ENCODE measurements at places on chromosomes 16 and 17. TPM values are rescaled to one million over a fixed set of nuclear protein-coding genes. Genes with fewer than 3 reads are reported as not detected.
A peak's percentile ranks its signal among the peaks of the same experiment; 100 is the strongest.

DPEP2 gene
- 0.23 TPM for total RNA-seq

PRR15L gene
- not detected for total RNA-seq

DNA sequence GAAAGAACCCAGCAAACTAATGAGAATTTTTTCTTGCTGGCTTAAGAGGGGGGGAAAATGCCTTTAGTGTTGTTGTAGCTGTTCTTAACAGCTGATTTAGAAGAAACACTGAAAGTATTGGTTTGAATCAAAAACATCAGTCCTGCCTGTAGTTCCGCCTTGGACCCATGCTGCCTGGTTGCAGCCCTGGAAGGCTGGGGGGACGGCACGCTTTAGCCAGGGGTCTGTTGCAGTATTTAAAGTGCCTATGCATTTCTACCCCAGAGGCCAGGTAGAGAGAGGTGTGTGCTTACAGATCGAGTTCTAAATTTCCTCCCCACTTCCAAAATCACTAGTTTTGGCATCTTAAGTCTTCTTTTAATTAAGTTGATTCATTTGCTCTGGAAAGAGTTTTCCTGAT, 201.9 kb downstream of the CCDC182 start:
- DNase-seq = no peak

ZFHX3 gene
- 13.6 TPM for total RNA-seq

DNA sequence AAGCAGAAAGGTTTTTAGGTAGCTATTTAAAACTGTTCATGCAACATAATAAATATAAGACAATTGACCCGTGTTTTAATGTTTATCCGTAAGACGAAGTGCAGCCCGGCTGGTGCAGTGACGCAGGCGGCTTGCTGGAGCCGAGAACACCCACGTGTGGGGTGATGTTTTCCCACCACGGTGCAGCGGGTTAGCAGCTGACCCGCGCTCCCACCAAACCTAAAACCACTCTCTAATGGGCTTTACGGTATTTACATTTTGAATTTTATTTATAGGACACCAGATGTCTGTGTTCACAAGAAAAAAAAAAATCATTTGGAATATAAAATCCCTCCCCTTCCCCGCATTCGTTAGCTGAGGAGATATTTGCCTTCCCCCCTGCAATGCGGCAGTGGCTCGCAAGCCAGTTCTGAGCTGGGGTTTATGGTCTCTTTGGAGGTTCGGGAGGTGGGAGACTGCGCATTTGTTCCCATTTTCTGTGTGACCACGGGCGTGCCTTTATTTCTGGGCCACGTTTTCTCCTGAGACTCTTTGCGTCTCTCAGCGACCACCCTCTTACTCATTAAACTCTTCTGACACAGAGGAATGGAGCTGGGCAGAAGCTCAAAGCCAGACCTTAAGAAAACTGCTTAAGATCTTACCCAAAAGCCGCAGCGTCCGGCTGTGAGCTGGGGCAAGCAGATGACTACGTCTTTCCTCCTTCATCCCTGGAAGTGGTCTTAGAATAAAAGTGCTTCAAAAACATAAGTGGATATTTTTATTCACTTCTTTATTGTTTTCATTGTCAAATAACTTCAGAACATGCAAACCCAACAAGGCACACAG, 301.1 kb downstream of the IRF8 start:
- no peak for DNase-seq

DNA sequence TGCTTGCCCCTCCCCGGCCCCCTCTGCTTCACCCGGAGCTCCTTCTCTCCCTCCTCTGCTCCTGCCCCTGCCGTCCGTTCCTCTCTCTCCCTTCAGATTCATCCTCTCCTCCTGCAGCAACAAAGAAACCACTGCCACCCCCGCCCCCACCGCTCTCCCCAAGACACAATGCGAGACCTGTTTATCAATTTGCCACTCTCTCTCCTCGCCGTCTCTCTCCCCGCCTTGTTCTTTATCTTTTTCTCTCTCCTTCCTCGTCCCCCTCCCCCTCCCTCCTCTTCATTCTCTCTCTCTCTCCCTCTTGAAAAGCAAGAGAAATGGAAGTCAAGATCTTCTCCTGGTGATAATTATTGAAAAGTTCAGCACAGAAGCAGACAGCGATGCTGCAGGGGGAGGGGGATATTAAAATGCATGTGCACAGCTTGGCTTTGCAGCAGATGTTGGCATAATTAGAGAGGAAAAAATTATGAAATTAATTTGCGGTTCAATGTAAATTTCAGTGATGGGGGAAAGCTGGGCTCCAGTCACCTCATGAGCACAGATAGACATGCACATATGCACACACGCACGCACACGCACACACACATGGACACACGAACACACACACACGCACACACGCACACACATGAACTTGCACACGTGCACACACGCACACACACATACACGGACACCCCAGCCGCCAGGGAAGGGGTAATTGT, 58.1 kb upstream of the CBFA2T3 start:
- no peak for DNase-seq

DNA sequence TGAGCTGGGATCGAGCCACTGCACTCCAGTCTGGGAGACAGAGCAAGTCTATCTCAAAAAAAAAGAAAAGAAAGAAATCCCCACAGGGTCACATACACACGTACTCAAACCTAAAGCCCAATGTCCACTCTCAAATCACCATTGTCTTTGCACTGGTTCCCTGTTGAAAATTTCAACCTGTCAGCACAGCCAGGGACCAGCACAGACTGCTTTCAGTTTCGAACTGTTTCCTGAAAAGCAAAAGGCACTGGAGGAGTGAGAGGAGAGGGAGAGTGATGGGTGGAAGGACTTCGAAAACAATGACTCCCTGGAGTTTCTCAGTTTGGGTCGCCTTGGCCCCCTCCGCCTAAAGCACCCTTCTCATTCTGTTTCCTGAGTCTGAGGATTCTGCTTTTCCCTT, 9.0 kb upstream of the CD300C start:
- no peak for DNase-seq

GRCh38 chr16:75385507-75386152, 47.7 kb downstream of the CFDP1 start:
- DNase-seq = peak; percentile 76

RANGRF gene
- 19.9 TPM for total RNA-seq

- no peak for DNase-seq
Observed at GRCh38 chr17:61248399-61248798, 151.2 kb upstream of the TBX2 start.

DNA sequence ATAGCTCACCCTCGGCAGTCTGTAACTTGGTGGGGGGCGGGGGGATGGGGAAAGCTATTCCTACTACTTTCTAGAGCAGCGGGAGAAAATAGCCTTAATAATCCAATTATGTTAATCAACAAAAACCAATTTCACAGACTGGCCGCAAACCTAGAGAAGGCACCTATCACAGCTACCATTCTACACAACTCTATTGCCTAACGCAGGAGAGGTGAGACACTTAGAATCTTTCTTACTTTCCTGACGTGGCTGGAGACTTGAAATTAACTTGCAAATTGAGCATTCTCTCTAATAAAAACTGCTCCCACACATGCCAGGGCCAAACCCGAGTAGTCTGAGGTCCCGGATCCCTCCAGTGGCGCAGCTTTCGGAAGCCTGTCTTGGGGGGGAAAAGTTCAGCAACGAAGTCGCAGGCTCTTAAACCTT, 794 bp downstream of the SMG6 start:
- no peak for DNase-seq

DNA sequence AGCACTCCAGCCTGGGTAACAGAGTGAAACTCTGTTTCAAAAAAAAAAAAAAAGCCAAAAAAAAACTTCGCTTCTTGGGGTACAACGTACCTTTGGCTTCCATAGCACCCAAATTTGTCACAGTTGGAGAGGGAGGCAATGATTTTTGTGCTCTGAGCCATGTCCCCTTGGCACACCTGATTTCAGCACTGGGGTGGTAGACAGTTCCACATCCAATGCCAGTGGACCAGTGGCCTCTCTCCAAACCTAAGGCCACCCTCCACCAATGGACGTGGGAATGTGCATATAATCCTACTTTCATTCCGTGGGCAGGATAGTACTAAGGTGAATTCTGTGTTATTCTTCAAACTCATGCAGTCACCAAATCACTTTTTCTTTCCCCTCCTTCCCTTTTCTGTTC, 47.5 kb downstream of the SALL1 start:
- DNase-seq = no peak

TMC7 gene
- total RNA-seq = 2.7 TPM

- no peak for DNase-seq
Observed at GRCh38 chr17:55442953-55443683, 21.5 kb upstream of the MMD start.

DNA sequence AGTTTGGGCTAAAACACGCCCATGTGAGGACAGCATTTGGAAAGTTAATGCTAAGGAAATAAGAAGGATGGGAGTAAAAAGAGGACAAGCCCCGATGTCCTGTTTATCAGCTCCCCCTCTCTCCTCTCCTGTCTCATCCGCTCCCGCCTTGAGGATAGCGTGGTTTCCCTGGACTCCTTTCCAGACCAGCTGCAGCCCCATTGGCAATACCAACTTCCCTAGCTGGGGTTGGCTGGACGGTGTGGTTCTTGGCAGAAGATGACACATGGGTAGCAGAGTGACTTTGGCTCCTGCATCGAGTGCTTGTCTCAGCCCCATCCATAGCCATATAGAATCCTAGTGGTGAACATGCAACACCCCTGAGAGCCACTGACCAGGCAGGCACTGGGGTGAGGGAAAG, 185.9 kb downstream of the CCDC182 start:
- no peak for DNase-seq

GRCh38 chr16:64857411-64857810, 264.5 kb downstream of the CDH11 start:
- no peak for DNase-seq

- DNase-seq = no peak
Observed at GRCh38 chr17:41956522-41956921, 10.1 kb upstream of the CNP start.

SULT1A4 gene
- 5.5 TPM for total RNA-seq

PHAF1 gene
- 18.3 TPM for total RNA-seq

SPATA33 gene
- total RNA-seq = 8.3 TPM

DNA sequence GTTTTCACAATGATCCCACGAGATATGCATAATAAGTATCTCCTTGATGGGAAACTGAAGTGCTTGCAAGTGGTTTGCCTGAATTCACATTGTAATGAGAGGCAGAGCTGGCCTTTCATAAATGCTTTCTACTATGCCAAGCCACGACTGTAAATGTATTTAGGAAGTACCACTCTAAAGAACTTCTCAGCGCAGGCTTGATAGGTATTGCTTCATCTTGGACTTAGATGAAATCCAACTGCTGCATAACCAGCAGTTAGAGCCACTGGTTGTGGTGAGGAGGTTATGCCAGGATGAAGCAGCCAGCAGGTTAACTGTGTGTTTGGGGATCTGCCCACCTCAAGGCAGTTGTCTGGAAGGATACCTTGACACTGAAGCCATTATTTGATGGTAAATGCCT, 26.8 kb downstream of the MARCHF10 start:
- no peak for DNase-seq

- no peak for DNase-seq
Observed at GRCh38 chr17:60802377-60802776, 124.7 kb downstream of the BCAS3 start.

SCN4A gene
- not detected for total RNA-seq

DNA sequence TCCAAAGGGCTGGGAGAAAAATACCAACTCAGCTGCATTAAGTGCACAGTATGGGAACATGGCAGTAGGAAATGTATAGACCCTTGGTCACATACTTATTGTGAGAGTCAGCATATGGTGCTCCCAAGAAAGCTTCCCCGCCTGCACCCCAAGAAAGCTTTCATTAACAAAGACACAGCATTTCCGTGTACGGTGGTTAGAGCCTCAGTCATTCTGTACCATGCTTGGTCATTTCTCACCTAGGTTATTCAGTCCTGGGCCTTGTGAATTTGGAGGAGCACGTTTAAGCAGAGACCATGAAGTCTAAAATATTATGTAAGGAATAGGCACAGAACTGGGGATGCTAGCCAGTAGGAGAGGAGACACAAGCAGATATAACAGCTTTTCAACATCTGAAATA, 56.1 kb downstream of the ESRP2 start:
- DNase-seq = no peak

GRCh38 chr17:37740915-37741314, 3.9 kb downstream of the HNF1B start:
- no peak for DNase-seq

DNA sequence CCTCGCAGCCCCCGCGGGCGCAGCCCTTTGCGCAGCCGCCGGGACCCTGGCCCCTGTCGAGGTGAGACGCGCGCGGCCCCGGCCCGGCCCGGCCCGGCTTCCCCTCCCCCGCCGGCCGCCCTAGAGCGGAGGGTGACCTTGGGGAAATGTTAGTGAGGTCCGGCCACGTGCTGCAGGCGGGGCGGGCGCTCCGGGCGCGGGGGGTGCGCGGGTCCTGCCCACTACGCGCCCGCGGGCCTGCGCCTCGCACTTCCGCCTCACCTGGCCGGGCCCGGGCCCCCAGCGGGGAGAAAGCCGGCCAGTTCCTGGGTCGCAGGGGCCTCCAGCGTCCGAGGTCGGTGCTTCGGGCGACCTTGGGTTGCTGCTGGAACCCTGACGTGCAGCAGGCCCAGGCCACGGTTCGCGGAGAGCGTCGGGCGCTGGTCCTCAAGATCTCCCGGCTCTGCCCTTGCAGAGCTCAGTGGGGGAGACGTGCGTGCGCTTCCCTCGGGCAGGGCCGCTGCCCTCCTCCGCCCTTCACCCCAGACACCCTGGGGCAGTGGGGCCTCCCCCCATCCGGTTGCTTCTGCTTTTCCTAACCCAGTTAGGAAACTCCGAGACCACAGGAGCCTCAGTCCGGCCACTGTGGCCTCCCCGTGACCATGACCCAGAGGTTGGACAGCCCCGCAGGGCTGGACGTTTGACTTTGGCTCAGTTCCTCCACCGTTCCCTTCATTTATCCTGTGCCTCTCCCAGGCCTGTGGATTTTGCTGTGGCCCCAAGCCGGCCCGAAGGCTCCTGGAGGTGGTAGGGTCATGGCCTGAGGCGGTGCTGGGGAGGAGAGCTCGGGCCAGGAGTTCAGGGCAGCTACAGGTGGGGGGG, 791 bp downstream of the MCRIP2 start:
- DNase-seq = no peak

PPP1R27 gene
- total RNA-seq = not detected

GRCh38 chr17:74210191-74211140, 2.9 kb upstream of the TTYH2 start:
- DNase-seq = no peak

- no peak for DNase-seq
Observed at GRCh38 chr16:74073456-74073855, 223.2 kb upstream of the PSMD7 start.

DNA sequence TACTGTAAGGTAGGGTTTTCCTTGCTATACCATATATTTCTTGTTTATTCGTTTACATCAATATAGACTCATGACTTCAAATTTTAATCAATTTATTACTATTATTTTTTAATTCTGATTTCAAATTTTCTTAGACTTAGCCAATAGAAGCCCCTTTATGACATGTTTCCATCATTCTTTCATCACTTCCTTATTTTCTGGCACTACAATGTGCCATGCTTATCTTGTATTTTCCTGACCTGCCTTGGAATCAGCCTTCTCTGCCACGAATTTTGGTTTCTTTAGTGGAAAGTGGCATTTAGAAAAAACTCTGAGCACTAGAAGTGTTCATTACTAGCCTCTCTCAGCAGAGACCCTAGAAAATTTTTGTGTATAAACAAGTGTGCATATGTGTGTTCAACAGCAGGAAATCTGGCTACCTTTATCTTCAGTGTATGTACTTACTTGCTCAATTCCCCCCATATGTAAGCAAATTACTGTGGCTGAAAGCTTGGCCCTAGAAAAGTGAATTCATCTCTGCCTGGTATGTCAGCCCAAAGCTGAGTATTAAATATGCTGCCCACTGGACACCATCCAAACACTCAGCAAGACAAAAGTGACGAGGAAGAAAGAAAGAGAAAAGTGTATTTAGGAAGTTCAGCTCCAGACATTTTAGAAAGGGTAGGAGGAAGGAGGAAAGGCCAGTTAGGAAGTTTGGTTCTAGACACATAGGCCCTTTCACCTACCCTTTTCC, 4.0 kb downstream of the STXBP4 start:
- DNase-seq = no peak

TOM1L1 gene
- total RNA-seq = 5.0 TPM

Data from glomerular endothelial cell (primary cell).